ENCODE measurements at places on chromosomes 7 and 10. TPM values are rescaled to one million over a fixed set of nuclear protein-coding genes. Genes with fewer than 3 reads are reported as not detected.

DNA sequence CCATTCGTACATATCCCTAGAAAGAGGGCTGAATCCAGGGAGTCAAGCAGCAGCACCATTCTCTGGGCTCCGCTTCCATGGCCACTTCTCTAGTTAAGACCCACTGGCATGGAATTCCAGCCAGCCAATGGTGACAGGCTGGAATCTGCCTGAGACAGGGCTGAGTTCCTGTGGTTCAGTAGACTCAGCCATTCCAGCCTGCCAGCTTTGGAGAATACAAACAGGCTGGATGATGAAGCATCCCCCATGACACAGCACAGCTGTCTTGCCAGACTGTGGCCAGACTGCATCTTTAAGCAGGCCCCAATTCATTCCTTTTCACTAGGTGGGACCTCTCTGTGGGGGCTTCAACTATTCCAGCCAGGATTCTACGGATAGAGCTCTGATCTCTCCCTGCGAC lies 329.6 kb downstream of the XPNPEP1 start:
- DNase-seq, result no peak

DNA sequence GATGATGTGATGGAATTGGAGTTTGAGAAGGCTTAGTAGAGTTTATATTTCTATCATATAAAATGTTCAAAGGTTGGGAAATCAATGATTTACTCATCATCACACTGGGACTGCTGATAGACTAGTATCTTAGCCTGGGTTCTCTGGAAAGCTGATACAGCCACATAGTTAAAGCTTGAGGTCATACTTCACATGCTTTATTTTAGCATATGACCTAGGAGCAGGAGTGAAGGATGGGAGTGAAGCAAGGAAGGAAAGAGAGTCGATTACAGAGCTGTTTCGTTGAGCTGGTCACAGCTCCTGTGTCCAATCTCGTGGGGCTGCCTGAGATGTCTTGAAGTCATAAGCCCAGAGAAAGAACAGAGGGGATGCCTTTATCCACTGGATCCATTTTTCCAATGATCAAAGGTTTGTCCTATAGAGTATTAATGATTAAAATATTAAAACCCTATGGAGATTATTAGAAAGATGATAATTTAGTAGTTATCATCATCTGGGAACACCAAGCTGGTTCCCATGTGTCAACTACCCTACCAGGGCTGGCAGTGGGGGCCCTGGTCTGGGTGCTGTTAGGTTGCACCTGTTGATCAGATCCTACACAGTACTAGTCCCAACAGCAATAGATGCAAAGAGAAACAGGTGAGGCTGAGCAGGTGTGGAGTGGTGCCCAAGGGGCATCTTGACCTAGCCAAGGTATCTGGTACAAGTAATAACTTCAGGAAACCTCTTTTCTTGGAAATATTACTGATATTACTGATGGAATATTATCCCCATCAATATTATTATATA lies 77.8 kb downstream of the BAMBI start:
- no peak for DNase-seq

Gene ITIH5
- total RNA-seq, result not detected

Gene CHRM2
- not detected for total RNA-seq

- DNase-seq, result no peak
Observed at GRCh38 chr10:120732643-120733313, 118.4 kb upstream of the WDR11 start.

Gene LBX1
- total RNA-seq, result not detected

DNA sequence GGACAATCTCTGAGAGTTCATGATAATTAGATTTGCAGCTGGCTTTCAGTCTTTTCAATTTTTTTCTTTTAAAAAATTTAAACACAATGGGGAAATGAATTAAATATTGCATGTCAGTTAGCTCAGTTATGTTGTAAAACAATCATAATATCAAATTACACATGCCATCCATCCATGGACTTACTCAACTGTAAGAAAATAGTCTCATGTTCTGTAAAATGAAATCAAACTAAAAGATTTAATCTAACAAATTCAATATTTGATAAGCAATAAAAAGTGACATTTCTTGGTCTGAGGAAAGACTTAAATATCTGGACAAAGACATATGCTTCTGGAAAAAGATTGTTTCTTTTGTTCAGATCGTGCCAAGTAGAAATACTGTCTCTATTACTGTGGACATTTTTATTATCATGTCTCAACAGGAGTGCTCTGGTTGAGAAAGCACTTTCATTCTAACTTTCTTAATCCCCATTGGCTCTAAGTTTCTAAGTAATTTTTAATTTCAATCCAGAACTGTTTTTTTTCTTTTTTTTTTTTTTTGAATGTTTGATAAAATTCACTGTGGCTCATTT lies 179.2 kb upstream of the FAM3C start:
- DNase-seq, result no peak

DNA sequence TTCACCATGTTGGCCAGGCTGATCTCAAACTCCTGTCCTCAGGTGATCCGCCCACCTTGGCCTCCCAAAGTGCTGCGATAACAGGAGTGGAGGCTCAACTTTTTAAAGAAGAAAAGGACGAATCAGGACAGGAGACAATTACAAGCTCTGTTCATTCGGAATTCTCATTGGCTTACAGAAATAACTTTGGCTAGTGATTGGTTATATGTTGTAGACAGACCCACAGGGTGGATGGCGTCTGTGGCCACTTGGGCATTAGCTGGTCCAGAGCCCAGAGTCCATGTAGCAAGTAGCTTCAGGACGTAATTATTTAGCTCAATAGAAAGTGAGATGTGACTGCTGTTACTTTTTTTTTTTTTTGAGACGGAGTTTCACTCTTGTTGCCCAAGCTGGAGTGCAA lies 160.5 kb upstream of the TNRC18 start:
- no peak for DNase-seq

Gene BMPER
- not detected for total RNA-seq
